WTC11 (cell line): ENCODE measurements at places on chromosomes 12 and 14. TPM values are rescaled to one million over a fixed set of nuclear protein-coding genes. Genes with fewer than 3 reads are reported as not detected.

GRCh38 chr12:49032679-49033447, 14.3 kb upstream of the PRKAG1 start:
- no peak for DNase-seq
- H3K4me3 ChIP-seq, result no peak overlapping the region

DNA sequence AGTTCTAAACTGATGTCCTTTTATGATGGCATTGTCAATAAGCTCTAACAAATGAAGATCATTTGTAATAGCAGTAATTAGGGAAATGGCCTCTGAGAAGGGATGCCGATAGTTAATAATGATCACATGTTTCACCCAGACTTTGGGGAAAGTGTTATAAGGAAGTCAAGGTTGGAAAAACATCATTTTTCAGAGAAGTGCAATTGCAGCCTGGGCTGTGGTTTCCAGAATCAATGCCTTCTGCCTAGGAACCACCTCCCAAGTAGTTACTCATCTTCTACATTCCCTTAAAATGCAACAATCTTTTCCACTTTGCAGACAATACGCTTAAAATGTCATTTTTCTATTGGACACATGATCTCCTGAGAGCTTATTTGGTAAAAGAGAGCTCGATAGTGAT, 879 bp downstream of the EDDM3A start:
- DNase-seq, result no peak
- peaks cover 8% of the 10 kb centered on the region for H3K36me3 ChIP-seq
- peaks cover 22% of the 10 kb centered on the region for H3K4me1 ChIP-seq
- H3K27me3 ChIP-seq, result no peaks in the 10 kb centered on the region
- H3K4me3 ChIP-seq, result no peak overlapping the region

DNA sequence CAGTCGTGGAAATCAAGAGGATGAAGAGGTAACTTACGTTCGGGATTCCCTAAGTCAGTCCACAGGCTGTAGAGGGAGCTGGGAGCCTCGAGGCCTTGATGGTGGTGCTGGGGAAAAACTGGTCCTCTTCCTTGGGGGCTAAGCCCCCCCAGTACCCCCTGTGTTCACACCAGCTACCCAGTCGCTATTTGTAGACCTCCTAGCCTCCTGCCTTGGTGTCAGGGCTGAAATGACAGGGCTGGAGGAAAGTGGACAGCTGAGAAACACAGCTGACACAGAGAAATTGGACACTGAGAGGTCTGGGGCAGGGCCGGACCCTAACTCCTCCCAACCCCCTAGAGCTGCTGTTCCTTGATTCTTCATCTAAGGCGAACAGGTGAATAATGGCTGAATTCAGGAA, at the start of gene STAC3:
STAC3 (minus strand) TSS at position 232 of the 400 bp plus-strand sequence. CDS start 1,551 bp downstream, outside the sequence.
- peaks cover 40% of the 10 kb centered on the region for H3K4me1 ChIP-seq
- no peak within 1 kb of the TSS for H3K4me3 ChIP-seq
- no peak within 1 kb of the TSS for H3K27ac ChIP-seq
- no peak for DNase-seq
- no peaks in the 10 kb centered on the region for H3K27me3 ChIP-seq

DNA sequence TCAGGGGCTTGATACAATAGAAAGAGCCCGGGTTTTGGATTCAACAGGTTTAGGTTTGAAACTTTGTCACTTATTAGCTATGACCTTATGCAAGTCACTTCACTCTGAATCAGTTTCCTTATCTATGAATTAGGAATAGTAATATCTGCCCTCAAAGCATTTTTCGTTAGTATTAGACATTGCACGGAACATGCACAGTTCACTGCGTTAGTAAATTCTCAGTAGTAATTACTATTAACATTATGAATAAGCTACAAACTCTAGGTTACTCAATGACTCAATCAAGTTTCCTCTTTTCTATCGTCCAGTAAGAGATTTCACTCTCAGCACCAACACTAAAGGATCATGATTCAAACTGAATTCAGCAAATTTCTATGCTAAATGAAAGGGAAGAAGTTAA, 150.3 kb downstream of the CEP83 start:
- peaks cover 23% of the 10 kb centered on the region for H3K4me1 ChIP-seq
- H3K36me3 ChIP-seq, result peaks cover 42% of the 10 kb centered on the region
- H3K27ac ChIP-seq, result no peak overlapping the region
- no peaks in the 10 kb centered on the region for H3K27me3 ChIP-seq
- no peak overlapping the region for H3K4me3 ChIP-seq

DNA sequence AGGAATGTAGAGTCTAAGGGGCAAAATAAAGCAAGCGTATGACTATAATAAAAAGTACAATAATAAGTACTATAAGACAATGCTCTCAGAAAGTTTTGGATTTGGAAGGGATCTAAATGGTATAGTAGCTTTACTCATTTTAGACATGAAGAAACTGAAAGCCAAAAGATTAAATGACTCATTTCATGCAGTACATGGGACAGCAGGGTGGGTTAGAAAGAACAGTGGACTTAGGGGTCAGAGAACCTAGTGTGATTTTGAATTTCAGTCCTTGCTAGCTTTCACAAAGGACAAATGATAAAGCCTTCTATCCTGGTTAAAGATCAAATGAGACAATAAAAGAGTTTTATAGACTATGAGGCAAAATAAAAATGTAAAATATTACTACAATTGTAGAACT, 6.8 kb upstream of the LEMD3 start:
- H3K4me3 ChIP-seq, result no peak overlapping the region
- H3K27me3 ChIP-seq, result peaks cover 27% of the 10 kb centered on the region
- no peak for DNase-seq

- DNase-seq, result no peak
- peaks cover 13% of the 10 kb centered on the region for H3K4me1 ChIP-seq
- H3K36me3 ChIP-seq, result no peaks in the 10 kb centered on the region
- no peak overlapping the region for H3K27ac ChIP-seq
- no peak overlapping the region for H3K4me3 ChIP-seq
These were observed 286.2 kb upstream of the MDGA2 start for GRCh38 chr14:47961634-47962033.

- H3K4me1 ChIP-seq, result peaks cover 60% of the 10 kb centered on the region
- H3K36me3 ChIP-seq, result no peaks in the 10 kb centered on the region
- H3K27me3 ChIP-seq, result no peaks in the 10 kb centered on the region
- H3K4me3 ChIP-seq, result no peak overlapping the region
- H3K27ac ChIP-seq, result peak overlapping the region; percentile 76; the same call in 1 of the 2 replicates
- DNase-seq, result no peak
These were observed 91.1 kb downstream of the IRF2BPL start for GRCh38 chr14:76937181-76938091.

DNA sequence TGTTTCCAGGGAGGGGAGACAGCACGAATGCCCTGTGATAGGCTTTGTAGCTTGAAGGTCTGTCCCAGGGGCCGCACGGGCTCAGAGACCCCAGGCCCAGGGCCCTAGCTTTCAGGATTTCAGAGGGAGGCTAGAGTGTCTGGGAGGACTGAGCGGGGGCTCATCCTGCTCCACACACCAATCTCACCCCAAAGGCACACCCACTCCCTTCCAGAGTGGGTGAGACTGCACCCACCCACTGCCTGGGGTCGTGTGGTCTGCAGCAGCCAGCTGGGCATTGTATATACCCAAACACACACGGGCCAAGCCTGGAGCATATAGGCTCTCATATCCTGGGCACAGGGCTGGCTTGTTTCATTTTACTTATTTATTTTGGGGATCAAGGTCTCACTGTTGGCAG, 5.8 kb upstream of the SLC25A47 start:
- no peak overlapping the region for H3K4me3 ChIP-seq
- H3K4me1 ChIP-seq, result peaks cover 11% of the 10 kb centered on the region
- no peak overlapping the region for H3K27ac ChIP-seq
- no peaks in the 10 kb centered on the region for H3K27me3 ChIP-seq
- no peak for DNase-seq

- no peaks in the 10 kb centered on the region for H3K36me3 ChIP-seq
- H3K27ac ChIP-seq, result no peak overlapping the region
- DNase-seq, result no peak
- no peak overlapping the region for H3K4me3 ChIP-seq
- H3K4me1 ChIP-seq, result peaks cover 11% of the 10 kb centered on the region
These were observed 126.6 kb downstream of the DAAM1 start for GRCh38 chr14:59314953-59315599.

GRCh38 chr12:132527186-132527882, 37.4 kb downstream of the FBRSL1 start:
- H3K27me3 ChIP-seq, result peaks cover 30% of the 10 kb centered on the region
- H3K4me1 ChIP-seq, result peaks cover 5% of the 10 kb centered on the region
- H3K27ac ChIP-seq, result no peak overlapping the region
- DNase-seq, result no peak
- H3K4me3 ChIP-seq, result no peak overlapping the region
- H3K36me3 ChIP-seq, result peaks cover 15% of the 10 kb centered on the region; the same call in 1 of the 2 replicates

Gene CISTR
- total RNA-seq, result 0.81 TPM in 1 of 3 replicates, not detected in the others

Gene SIX6
- total RNA-seq, result 0.07 TPM in 1 of 3 replicates, not detected in the others

Gene EXOC3L4
- 0.21 to 0.42 TPM (median 0.30 TPM) in 3 replicates for total RNA-seq

Gene CCDC92
- 1.8 to 2.7 TPM (median 2.0 TPM) in 3 replicates for total RNA-seq

Gene CCDC38
- total RNA-seq, result 0.07 TPM in 1 of 3 replicates, not detected in the others

Gene HCAR1
- total RNA-seq, result 0.04 TPM in 1 of 3 replicates, not detected in the others

Gene HSPB8
- 6.7 to 7.6 TPM (median 7.6 TPM) in 3 replicates for total RNA-seq

Gene GCH1
- total RNA-seq, result 9.2 to 10.3 TPM (median 9.8 TPM) in 3 replicates
